ENCODE measurements at places on chromosomes 2 and 18.

DNA sequence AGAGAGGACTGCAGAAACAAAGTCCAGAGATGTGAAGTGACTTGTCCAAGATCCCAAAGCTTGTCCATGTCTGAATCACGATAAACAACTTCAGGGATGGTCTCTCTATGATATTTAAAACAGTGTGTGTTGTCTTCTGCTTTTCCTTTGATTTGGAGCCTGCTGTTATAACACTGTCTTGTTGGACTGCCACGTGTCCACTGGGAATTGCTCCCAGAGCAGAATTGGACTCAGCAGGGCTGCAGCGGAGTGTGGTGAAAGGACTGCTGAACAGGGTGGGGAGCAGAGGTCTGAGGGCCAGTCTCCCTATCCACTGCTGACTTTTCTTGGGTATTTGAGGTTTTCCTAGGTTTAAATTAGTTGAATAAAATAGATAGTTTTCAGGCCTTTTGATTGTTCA lies 68.3 kb downstream of the IL1R2 start:
- DNase-seq = no peak
- no peak overlapping the region for H3K4me3 ChIP-seq
- no peaks in the 10 kb centered on the region for H3K36me3 ChIP-seq
- no peaks in the 10 kb centered on the region for H3K4me1 ChIP-seq

- no peaks in the 10 kb centered on the region for H3K36me3 ChIP-seq
- H3K4me1 ChIP-seq = no peaks in the 10 kb centered on the region
- no peak overlapping the region for H3K4me3 ChIP-seq
- H3K27me3 ChIP-seq = no peaks in the 10 kb centered on the region
- DNase-seq = no peak
Measured at GRCh38 chr18:80182855-80183254, 64.5 kb downstream of the PARD6G start.

- no peak overlapping the region for H3K27ac ChIP-seq
- no peak overlapping the region for H3K4me3 ChIP-seq
- no peaks in the 10 kb centered on the region for H3K4me1 ChIP-seq
- no peaks in the 10 kb centered on the region for H3K27me3 ChIP-seq
- no peaks in the 10 kb centered on the region for H3K36me3 ChIP-seq
Measured at GRCh38 chr2:150732064-150732463, 244.6 kb upstream of the RND3 start.

- H3K4me1 ChIP-seq = no peaks in the 10 kb centered on the region
- no peak overlapping the region for H3K4me3 ChIP-seq
- no peaks in the 10 kb centered on the region for H3K36me3 ChIP-seq
- no peak for DNase-seq
- no peaks in the 10 kb centered on the region for H3K27me3 ChIP-seq
- no peak overlapping the region for H3K27ac ChIP-seq
Measured at GRCh38 chr2:145267451-145267850, 747.5 kb upstream of the ZEB2 start.

DNA sequence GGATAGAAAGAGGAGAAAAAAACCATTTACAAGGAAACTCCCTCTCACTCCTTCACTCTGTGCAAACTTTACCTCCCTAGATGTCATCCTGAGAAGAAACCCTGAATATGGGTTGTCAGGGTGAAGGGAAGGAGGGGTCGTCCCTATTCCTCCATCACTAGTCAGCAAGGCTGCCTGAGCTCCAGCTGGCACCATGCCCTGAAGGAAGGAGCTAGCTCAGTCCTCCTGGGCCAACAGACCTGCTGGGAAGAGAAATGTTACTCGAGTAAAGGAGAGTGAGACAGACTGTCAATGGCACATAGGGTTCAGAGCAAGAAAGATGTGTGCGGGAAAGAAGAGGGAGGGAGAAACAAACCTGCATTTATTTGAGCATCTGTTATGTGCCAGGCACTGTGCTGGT lies 18.3 kb upstream of the EPAS1 start:
- H3K4me1 ChIP-seq = peaks cover 2% of the 10 kb centered on the region
- no peaks in the 10 kb centered on the region for H3K27me3 ChIP-seq
- H3K36me3 ChIP-seq = no peaks in the 10 kb centered on the region
- no peak overlapping the region for H3K27ac ChIP-seq
- no peak for DNase-seq

DNA sequence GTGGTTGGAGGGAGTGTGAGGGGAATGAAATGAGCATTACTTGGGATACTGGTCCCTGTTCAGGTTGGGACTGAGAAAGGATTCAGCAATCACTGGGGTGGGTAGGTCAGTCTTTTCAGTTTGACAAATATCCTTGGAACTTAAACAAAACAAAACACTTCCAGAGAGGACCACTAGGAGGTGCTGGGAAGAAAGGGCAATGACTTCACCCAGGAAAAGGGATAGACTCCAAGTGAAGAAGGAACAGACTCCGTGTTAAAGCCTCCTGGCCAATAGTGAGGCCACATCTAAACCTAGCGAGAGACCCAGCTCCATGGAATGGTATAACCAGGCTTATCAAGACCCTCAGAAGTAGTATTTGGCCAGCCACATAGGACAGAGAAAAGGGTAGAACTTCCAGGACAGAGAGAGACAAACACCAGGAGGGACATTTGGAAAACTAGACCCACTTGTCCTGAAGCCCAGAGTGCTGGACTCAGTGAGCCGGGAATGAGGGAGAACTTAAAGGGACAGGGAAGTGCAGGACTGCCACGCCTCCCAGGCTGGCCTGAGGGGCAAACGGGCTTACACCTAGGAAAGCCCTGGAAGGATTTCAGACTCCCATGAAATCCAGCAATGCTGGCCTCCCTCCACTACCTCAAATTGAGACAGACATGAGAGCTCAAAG lies 19.6 kb upstream of the KCNG3 start:
- H3K4me3 ChIP-seq = no peak overlapping the region
- H3K36me3 ChIP-seq = no peaks in the 10 kb centered on the region
- no peak for DNase-seq
- H3K27me3 ChIP-seq = no peaks in the 10 kb centered on the region
- no peak overlapping the region for H3K27ac ChIP-seq

DNA sequence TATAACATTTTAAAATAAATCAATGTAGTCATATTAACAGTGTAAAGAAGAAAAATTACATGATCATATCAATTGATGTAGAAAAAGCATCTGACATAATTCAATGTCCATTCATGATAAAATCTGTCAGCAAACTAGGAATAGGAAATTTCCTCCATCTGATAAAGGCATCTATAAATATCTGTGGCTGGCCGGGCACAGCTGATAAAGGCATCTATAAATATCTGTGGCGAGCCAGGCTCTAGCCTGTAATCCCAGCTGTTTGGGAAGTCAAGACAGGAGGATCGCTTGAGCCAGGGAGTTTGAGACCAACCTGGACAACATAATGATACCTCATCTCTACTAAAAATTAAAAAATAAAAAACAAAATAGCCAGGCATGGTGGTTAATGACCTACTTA lies 18.1 kb upstream of the RANBP2 start:
- no peaks in the 10 kb centered on the region for H3K27me3 ChIP-seq
- H3K4me1 ChIP-seq = no peaks in the 10 kb centered on the region
- no peaks in the 10 kb centered on the region for H3K36me3 ChIP-seq
- DNase-seq = no peak
- no peak overlapping the region for H3K4me3 ChIP-seq

- H3K4me1 ChIP-seq = no peaks in the 10 kb centered on the region
- no peak overlapping the region for H3K4me3 ChIP-seq
- H3K27me3 ChIP-seq = no peaks in the 10 kb centered on the region
- H3K36me3 ChIP-seq = no peaks in the 10 kb centered on the region
Measured at GRCh38 chr18:14941256-14941655, 193.3 kb downstream of the ANKRD30B start.

DNA sequence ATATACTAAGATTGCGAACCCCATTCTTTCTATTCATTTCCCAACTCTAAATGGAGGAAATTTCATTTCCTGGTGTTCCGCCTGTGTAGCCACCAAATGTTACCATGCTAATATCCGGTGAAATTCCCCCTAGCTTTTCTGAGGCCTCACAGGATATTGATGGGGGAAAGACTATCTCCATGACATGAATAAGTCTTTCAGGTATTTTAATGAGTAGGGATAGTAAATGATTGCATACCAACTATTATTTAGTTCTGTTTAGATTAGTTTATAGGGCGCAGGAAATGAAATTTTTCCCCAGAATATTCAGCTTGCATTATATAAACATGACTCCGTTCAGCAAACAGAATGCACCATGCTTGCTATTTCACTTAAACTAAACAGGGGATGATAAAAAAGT lies 55.4 kb downstream of the COL5A2 start:
- no peaks in the 10 kb centered on the region for H3K4me1 ChIP-seq
- H3K27me3 ChIP-seq = no peaks in the 10 kb centered on the region
- no peak overlapping the region for H3K4me3 ChIP-seq
- H3K36me3 ChIP-seq = no peaks in the 10 kb centered on the region

- no peaks in the 10 kb centered on the region for H3K27me3 ChIP-seq
- no peak overlapping the region for H3K4me3 ChIP-seq
Measured at GRCh38 chr2:105848367-105848766, 103.7 kb downstream of the NCK2 start.

- H3K4me1 ChIP-seq = peaks cover 6% of the 10 kb centered on the region
- H3K36me3 ChIP-seq = no peaks in the 10 kb centered on the region
- H3K27me3 ChIP-seq = no peaks in the 10 kb centered on the region
- H3K27ac ChIP-seq = no peak overlapping the region
Measured at GRCh38 chr2:175999283-175999819, 2.7 kb downstream of the LNPK start.

DNA sequence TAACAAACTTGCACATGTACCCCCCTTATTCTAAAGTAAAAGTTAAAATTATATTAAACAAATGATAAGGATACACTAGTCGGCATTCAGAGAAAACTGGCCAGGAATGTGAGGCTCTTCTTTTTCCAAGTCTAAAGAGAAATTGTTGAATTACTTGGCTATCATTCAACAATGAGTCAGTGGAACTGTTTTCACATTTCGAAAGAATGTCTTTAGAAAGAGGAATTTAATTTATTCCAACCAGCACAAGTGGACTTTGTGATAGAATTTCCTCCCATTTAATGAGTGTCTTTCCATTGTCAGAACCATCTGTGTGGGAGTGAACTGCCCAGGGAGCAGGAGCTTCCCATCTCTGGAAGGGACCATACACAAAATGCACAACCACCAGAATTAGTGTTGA lies 792.2 kb downstream of the EPHA4 start:
- no peak for DNase-seq
- no peaks in the 10 kb centered on the region for H3K4me1 ChIP-seq
- no peaks in the 10 kb centered on the region for H3K27me3 ChIP-seq

GRCh38 chr18:78776151-78776550 lies 203.5 kb upstream of the SALL3 start:
- H3K27me3 ChIP-seq = no peaks in the 10 kb centered on the region
- H3K27ac ChIP-seq = no peak overlapping the region
- no peaks in the 10 kb centered on the region for H3K36me3 ChIP-seq
- H3K4me3 ChIP-seq = no peak overlapping the region
- DNase-seq = no peak

GRCh38 chr2:239967553-239968036 lies 57.5 kb downstream of the NDUFA10 start:
- H3K27ac ChIP-seq = no peak overlapping the region
- H3K4me1 ChIP-seq = no peaks in the 10 kb centered on the region
- DNase-seq = no peak
- peaks cover 53% of the 10 kb centered on the region for H3K36me3 ChIP-seq
- no peak overlapping the region for H3K4me3 ChIP-seq

GRCh38 chr2:30030361-30030760 lies 109.0 kb upstream of the ALK start:
- no peaks in the 10 kb centered on the region for H3K4me1 ChIP-seq
- H3K4me3 ChIP-seq = no peak overlapping the region
- no peaks in the 10 kb centered on the region for H3K27me3 ChIP-seq
- DNase-seq = no peak
- H3K36me3 ChIP-seq = no peaks in the 10 kb centered on the region

DNA sequence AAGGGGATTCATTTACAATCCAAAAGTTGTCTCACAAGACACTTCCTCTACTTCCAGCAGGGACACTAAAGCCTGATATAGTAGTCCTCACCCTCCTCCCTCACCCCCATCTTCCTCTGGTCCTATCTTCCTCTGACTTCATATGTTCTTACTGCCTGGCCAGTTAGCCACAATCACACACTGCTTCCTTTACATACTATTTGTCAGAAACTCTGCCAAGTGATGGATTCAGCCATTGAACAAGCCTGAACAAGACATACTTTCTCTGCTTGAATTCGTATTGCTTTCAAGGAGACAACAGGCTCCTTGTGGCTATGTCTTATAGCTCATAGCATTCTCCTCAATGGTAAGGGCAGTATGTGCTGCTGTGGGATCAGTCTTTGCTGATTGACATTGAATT lies 672.2 kb downstream of the BCL11A start:
- no peaks in the 10 kb centered on the region for H3K36me3 ChIP-seq
- peaks cover 6% of the 10 kb centered on the region for H3K4me1 ChIP-seq
- no peak for DNase-seq
- no peak overlapping the region for H3K4me3 ChIP-seq
- H3K27ac ChIP-seq = no peak overlapping the region

- no peaks in the 10 kb centered on the region for H3K36me3 ChIP-seq
- no peak for DNase-seq
- H3K27ac ChIP-seq = no peak overlapping the region
- H3K27me3 ChIP-seq = no peaks in the 10 kb centered on the region
Measured at GRCh38 chr18:22753130-22753831, 179.8 kb upstream of the RBBP8 start.

DNA sequence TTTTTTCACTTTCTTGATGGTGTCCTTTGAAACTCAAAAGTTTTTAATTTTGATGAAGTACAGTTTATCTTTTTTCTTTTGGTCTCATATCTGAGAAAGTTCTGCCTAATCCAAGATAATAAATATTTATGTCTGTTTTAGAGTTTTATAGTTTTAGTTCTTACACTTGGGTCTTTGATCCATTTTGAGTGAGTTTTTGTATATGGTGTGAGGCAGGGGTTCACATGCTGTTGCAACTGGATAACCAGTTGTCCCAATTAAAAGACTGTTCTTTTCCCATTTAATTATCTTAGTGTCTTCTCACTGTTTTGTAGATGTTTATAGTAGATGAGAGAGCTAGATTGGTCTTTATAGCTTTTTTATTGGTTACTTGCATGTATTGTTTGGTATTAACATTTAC lies 43.6 kb downstream of the TET3 start:
- peaks cover 23% of the 10 kb centered on the region for H3K4me1 ChIP-seq
- no peak overlapping the region for H3K4me3 ChIP-seq
- DNase-seq = no peak
- H3K27me3 ChIP-seq = no peaks in the 10 kb centered on the region
- H3K36me3 ChIP-seq = no peaks in the 10 kb centered on the region

DNA sequence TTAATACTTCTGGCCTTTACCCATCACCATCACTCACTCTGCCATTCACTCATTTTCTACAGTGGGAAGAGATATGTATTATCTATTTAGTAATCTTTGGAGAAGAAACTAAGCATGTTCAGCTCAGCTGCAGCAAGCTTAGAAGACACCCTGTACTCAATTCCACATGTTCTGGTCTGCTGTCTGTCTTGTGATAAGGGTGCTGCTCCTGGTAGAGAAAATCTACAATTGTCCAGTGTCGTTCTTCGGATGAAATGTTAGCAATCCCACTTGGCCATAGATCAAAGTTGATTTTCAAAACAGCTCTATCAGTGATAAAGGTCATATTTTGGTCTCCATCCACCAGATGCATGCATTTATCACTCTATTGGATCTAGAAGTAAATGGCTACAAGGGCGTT lies 337.1 kb downstream of the LRRTM4 start:
- no peaks in the 10 kb centered on the region for H3K27me3 ChIP-seq
- DNase-seq = no peak
- H3K36me3 ChIP-seq = no peaks in the 10 kb centered on the region
- no peaks in the 10 kb centered on the region for H3K4me1 ChIP-seq

- H3K36me3 ChIP-seq = no peaks in the 10 kb centered on the region
- H3K27me3 ChIP-seq = no peaks in the 10 kb centered on the region
- H3K4me3 ChIP-seq = no peak overlapping the region
- H3K27ac ChIP-seq = no peak overlapping the region
- no peaks in the 10 kb centered on the region for H3K4me1 ChIP-seq
Measured at GRCh38 chr18:8825273-8825672, 119.9 kb downstream of the MTCL1 start.
